ENCODE measurements at places on chromosomes 2 and 18. TPM values are rescaled to one million over a fixed set of nuclear protein-coding genes. Genes with fewer than 3 reads are reported as not detected.

The ABCG8 gene
- total RNA-seq, result not detected

The SPP2 gene
- not detected for total RNA-seq

The RUFY4 gene
- total RNA-seq, result 0.88 TPM

The ACP1 gene
- 83.2 TPM for total RNA-seq

The RMC1 gene
- total RNA-seq, result 55.2 TPM

The NGEF gene
- 0.12 TPM for total RNA-seq

The VAMP5 gene
- 93.9 TPM for total RNA-seq

The CREB1 gene
- total RNA-seq, result 86.8 TPM

The CYP27A1 gene
- 0.10 TPM for total RNA-seq

The ABCB11 gene
- not detected for total RNA-seq

The SYT4 gene
- total RNA-seq, result not detected

The TMEM169 gene
- total RNA-seq, result 2.9 TPM

The ACVR1C gene
- total RNA-seq, result 2.1 TPM

The IWS1 gene
- 45.2 TPM for total RNA-seq

The UGT1A5 gene
- not detected for total RNA-seq

The CGREF1 gene
- 1.5 TPM for total RNA-seq

The DIS3L2 gene
- 32.3 TPM for total RNA-seq

The REG3A gene
- total RNA-seq, result not detected

The GPD2 gene
- 12.5 TPM for total RNA-seq

The TMEM178A gene
- not detected for total RNA-seq

The EDAR gene
- 0.63 TPM for total RNA-seq

The MROH2A gene
- total RNA-seq, result not detected

The SMYD1 gene
- not detected for total RNA-seq

The HAT1 gene
- total RNA-seq, result 49.8 TPM

Data from activated naive CD4-positive, alpha-beta T cell treated with anti-CD3 and anti-CD28 coated beads, Interleukin-2, amount 10 ng/mL, durations not matched to agents 5 hours and 36 hours (primary cell).